Astrocyte of the spinal cord (primary cell): ENCODE measurements at places on chromosomes 6 and 20.

- no peak for DNase-seq
These were observed 17.2 kb downstream of the SMPDL3A start for GRCh38 chr6:122806291-122806690.

GRCh38 chr6:84738996-84739865 is 25.2 kb downstream of the TBX18 start:
- DNase-seq, result no peak

GRCh38 chr20:36147690-36148089 is 6.8 kb upstream of the EPB41L1 start:
- DNase-seq, result peak; percentile 14

DNA sequence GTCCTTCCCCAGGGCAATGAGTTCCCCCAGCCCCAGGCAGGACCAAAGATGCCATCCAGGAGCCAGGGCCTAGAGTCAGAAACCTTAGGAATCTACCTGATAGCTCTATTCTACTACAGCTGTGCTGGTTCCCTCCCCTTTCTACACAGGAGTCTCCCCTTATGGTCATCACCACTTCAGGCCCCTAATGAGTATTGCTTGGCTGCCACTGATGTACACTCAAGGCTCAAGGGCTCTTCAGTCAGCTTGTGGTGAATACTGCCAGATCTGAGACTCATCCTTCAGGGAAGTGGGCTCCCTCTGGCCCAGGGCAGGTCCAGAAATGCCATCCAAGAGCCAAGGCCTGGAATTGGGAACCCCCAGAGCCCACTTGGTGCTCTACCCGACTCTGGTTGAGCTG is 248.6 kb downstream of the ALDH8A1 start:
- DNase-seq, result no peak

DNA sequence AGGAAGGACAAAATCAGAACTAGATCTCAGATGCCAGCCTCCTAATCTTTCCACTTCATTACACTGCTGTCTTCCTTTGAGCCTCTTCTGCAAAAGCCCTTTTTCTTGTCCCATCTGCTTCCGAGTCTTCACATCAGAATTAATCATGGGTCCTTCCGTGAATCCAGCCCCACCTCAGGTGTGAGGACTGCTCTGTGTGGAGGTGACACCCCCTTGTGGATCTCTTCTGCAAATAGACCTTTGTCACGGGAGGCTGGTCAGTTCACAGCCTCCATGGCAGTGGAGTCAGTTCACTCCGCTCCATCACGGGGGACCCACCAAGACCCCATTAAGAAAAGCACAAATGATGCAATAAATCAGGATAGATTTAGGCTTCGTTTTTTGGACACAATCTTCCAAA is 171.1 kb downstream of the ADAT2 start:
- peak; percentile 36 for DNase-seq

DNA sequence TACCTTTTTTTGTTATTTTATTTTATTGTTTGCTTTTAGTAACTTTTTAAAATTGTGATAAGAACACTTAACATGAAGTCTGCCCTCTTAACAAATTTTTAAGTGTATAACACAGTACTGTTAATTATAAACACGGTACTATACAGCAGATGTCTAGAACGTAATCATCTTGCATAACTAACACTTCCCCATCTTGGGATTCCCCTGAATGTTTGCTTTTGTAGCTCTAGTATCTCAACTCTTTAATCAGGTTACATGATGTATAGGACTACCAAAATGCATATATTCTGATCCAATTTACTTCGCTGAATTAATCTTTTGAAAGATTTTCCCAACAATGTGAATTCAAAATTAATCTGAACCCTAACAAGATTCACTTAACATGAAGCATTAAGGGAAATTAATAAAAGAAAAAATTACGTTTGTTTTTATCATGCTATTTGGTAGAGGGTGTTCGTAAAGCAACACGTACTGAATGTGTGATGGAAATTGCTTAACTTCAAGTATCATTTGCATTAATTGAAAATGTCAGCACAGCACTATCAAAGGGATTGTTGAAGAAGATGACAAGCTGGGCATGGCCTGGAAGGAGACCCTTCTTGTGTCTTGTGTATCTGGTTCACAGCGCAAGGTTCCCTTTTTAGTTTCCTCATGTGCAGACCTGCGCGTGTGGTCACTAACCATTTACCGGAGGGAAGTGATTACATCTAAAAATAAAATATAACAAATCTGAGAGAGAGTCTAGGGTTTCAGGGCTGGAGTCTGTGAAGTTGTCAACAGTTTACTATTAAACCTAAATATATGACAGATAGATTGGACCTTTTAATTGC is 15.2 kb downstream of the COL19A1 start:
- DNase-seq, result no peak

DNA sequence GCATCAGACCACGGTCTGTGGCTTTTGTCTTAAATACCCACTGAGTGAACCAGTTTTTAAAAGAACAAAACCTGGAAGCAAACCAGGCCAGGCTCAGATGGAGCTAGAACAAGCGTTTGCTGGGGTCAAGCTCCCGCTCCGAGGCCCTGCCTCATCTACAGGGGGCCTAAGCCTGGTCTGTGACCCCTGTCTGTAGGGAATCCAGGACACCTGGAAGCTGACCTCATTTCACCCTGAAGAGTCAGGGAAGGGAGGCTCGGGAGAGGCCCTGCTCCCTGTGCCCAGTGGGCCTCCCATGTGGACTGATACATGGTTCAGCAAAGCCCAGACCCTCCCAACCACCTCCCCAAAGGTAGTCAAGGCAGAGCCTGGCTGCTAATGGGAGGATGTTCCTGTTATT is 26.8 kb upstream of the DLGAP4 start:
- no peak for DNase-seq

GRCh38 chr20:2000285-2000684 is 6.4 kb upstream of the PDYN start:
- DNase-seq, result no peak

GRCh38 chr6:100453701-100454521 is 10.8 kb downstream of the SIM1 start:
- no peak for DNase-seq
